ENCODE measurements at places on chromosomes 12 and 14.

GRCh38 chr14:101960225-101960624 is 4.1 kb upstream of the DYNC1H1 start:
- no peak for DNase-seq

GRCh38 chr14:92507174-92507768 is 6.3 kb upstream of the RIN3 start:
- DNase-seq = no peak

DNA sequence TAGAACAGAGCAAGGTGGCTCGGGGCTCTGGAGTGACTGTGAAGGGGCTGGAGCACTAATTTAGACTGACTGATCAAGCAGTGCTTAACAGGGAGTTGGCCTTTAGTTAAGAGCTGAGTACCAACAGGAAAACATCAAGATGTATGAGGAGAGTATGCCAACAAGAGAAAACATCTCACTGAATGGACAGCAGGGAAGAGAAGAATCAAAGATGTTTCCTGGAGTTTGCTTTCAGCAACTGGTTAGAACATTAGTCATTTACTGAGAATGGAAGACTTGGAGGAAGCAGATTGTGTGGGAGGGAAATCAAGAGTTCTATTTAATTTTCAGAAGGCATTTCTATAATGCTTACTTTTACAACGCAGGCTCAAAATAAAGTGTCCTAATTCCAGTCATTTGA is 259.3 kb downstream of the ADAMTS20 start:
- DNase-seq = no peak

GRCh38 chr12:92771001-92771400 is 68.2 kb downstream of the PLEKHG7 start:
- no peak for DNase-seq

GRCh38 chr14:70885343-70886022 is 21.8 kb upstream of the PCNX1 start:
- no peak for DNase-seq

GRCh38 chr14:95829321-95829720 is 47.3 kb upstream of the TUNAR start:
- DNase-seq = no peak

GRCh38 chr14:69547701-69548348 is 26.8 kb downstream of the CCDC177 start:
- DNase-seq = peak; percentile 51

GRCh38 chr14:54058505-54058904 is 101.9 kb upstream of the BMP4 start:
- no peak for DNase-seq

DNA sequence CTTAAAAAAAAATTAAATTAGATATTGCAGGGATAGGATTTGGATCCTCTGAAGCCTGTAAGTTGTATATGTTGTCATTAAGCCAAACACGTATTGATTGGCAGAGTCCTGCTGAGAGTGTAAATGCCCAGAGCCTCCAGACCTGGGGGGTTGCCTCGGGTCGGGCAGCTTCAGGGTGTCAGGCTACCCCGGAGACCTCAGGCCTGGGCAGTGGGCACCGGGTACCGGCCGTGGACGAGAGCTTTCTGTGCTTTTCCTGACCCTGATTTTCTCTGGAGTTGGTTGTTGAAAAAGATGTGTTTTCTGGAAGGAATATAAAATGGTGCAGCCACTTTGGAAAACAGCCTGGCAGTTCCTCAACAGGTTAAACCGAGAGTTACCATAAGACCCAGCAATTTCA is 96.1 kb downstream of the DNAH10 start:
- DNase-seq = no peak

DNA sequence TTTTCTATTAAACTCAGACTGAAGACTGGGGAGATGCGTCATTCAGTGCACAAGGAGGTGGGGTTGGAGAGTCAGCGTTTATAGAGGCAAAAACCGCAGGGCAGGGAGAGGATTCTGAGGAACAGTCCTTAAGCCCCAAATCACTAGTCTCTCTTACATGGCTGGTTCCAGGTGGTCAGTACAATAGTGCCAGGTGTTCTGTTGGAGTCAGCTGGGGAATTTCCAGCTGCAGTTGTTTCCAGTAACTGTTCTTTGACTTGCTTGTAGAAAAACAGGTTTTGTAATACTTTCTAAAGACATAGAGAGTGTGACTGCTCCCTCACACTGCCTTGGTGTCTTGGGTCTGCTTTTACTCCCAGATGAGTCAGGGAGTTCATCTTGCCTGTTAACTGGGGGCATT is 192.2 kb downstream of the TMTC3 start:
- no peak for DNase-seq

DNA sequence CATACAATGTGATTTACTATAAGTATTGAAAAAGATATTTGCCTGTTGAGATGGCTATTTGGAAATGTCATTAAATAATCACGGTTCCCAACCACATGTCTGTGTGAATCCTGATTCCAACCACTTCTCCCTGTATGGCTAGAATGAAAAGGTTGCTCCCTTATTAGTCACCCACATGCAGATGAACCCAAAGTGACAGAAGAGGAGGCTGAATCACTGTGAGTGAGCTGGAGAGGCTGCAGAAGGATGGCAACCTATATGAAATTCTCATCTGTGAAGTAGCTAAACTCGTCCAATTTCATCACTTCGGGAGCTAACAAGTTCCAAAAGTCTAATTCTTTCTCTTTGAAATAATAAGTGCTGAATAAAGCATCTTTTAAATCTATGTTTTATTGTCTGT is 300.5 kb downstream of the PRKD1 start:
- no peak for DNase-seq

GRCh38 chr12:31591380-31591901 is 505 bp upstream of the DENND5B start:
- peak; percentile 49 for DNase-seq

DNA sequence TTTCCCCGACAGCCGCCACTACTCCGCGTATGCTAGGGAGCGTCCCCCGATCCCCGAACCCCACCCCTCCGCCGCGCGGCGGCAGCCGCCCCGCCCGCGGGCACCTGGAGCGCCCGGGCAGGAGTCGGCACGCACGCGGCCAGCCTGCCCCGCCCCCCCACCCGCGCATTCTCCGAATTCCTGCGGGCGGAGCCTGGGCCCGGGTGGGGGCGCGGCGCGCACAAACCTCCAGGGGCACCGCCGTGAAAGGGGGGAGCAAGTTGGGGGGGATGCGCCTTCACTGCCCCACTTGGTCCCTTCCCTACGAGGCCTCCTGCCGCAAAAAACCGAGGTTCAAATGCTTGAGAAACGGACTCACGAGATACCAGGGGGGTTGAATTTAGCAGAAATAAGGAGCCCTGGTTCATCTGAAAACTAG is 1.7 kb downstream of the AJUBA start:
- no peak for DNase-seq

GRCh38 chr12:129727100-129727499 is 176.7 kb downstream of the TMEM132D start:
- no peak for DNase-seq

GRCh38 chr14:57277062-57277461 is 8.3 kb downstream of the AP5M1 start:
- no peak for DNase-seq

DNA sequence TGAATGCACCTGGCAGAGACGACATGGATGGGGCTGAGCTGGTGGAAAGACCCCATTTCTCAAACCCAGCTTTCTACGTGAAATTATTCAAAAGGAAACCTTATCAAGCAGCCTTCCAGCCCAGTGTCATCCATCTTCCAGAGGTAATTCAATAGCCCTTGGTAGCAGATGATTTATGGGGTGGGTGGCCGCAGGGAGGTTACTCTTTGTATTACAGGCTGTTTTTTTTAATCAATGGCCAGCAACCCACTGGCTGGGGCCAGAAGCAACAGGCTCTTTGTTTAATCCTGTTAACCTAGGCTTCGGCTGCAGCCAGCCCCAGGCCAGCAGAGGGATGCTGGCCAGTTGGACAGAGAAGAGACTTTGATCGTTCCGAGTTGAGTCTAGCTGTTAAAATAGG is 139.8 kb upstream of the SRRM4 start:
- DNase-seq = no peak

DNA sequence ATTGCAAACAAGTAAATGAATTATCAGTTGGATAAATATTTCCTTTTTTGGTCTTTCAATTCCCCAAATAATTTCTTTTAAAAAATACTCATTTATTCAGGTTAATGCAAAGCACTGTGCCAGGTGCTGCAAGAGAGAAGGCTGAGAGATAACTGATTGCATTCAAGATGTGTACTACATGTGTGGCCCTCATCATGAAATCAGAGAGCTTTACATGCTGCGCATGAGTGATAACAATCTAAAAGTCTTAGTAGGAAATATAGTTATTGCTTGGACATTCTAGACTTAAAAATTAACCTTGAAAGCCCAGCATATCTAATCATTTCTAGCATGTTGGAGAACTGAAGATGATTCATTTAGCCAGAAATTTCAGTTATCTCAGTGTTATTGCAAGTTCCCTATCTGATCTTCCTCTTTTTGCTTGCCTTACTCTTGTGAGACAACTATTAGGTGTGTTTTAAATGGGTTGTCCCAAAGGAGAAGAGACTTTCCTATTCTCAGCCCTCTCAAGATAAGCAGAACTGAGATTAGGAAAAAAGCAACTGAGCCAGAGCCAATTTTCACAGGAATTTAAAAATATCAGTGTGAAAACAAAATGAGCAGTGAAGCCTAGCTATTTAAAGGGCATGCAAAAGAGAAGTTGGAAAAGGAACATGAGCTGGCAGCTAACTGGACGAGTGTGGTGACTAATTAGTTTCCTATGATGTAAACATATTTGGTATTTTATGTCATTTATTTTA is 60.9 kb downstream of the PLEKHA5 start:
- no peak for DNase-seq

GRCh38 chr12:121107681-121108080 is 25.0 kb upstream of the P2RX7 start:
- DNase-seq = no peak

- DNase-seq = no peak
Observed at GRCh38 chr12:98308141-98308540, 207.2 kb upstream of the TMPO start.

DNA sequence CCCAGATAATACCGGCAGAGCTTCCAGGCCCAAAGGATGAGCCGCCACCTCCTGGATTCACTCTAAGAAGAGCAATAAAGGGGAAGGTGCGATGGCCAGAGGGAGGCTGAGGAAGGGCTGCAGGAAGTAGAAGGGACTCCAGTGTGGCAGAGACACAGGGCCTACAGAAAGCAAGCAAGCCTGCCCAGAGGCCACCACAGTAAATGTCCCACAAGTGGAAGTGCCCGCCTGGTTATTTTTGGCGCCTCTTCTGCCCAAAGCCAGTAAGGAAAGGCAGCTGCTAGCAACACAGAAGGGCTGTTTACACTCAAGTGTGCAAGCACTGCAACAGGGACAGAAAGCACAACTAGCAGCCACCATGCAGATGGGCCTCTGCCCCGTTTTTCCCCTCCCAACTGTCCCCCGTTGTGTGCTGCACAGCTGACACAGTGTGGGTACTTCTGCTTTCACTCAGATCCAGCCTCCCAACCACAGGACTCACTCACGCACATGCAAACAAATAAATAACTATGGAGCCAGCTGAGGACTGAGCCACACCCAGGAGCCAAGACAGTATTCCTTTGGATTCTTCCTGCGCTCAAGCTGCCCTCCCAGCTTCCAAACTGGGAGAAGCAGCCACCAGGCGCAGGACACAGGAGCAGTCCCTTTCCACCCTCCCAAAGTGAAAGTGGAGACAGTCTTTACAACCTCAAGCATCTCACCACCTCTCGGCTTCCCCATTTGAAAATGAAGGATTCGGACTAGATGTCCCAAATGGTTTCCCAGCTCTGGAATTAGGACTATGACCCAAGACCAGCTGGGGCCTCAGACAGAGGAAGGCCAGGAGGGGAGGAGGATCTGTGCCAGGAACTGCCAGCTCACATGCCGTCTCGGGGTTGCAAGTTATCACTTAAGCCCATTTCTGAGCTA is 40.0 kb upstream of the PNMA1 start:
- DNase-seq = no peak

- DNase-seq = no peak
Observed at GRCh38 chr14:68506021-68506644, 286.7 kb downstream of the ZFP36L1 start.

DNA sequence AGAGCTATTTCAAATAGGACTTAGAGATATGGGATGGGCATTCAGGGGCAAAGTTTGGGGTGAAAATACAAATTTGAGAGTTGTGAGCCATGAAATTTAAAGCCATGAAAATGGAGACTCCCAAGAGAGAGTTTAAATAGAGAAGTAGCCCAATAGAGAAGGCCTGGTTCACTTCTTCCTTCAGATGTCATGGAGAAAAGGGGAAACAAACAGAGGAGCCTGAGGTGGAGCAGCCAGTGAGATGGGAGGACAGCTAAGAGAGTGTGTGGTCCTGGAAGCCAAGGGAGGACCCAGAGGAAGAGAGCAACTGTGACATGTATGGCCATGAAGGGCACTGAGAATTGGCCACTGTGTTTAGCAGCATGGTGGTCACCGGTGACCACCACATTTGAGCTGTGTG is 12.3 kb upstream of the DYNLL1 start:
- DNase-seq = no peak

DNA sequence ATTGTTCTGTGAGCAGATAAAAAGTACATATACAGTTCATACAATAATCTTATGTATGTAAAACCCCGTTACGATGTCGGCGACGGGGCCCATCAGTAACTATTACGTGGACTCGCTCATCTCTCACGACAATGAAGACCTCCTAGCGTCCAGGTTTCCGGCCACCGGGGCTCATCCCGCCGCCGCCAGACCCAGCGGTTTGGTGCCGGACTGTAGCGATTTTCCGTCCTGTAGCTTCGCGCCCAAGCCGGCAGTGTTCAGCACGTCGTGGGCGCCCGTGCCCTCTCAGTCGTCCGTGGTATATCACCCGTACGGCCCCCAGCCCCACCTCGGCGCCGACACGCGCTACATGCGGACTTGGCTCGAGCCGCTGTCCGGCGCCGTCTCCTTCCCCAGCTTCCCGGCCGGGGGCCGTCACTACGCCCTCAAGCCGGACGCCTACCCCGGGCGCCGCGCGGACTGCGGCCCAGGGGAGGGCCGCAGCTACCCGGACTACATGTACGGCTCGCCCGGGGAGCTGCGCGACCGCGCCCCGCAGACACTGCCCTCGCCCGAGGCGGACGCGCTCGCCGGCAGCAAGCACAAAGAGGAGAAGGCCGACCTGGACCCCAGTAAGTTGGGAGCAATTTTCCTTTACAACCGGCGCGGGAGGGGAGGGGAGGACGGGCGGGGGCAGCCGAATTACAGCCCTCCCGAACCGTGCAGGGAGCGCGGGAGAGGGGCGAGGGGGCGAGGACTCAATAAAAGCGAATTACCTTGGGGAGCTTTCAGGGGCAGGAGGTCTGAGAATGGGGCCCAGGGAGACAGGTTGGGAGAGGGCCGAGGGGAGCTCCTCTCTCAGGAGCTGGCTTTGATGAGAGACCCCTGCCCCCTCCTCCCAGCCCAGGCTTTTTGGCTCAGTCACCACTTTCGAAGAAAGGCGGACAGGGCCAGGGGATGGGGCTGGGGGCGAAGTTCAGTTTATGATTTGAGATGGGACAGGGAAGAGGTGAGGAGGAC is at the start of gene HOXC9:
Gene HOXC9 (plus strand): TSS at position 46 of the 999 bp plus-strand sequence. CDS start 28 bp downstream, at position 74.
- DNase-seq = no peak

DNA sequence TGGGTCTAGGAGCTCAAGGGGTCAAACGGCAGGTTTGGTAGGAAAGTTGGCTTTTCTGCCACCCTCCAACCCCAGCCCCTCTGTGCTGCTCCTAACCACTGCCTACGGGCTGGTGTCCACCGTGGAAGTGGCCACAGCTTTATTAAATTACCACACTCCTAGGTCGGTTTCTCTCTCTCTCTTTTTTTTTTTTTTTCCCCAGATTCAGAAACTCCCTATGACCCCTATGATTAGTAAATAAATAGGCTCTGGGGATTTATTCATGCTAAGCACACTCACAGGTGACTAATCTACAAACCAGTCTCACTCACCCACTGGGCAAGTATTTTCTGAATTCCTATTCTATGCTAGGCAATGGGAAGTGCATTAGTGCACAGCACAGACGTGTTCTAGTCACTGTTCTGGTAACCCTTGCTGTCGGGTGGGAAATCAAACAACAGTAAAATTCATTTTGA is 8.7 kb upstream of the DDX47 start:
- DNase-seq = no peak
